ENCODE measurements at places on chromosomes 11 and 22. TPM values are rescaled to one million over a fixed set of nuclear protein-coding genes. Genes with fewer than 3 reads are reported as not detected.

ZNF214 gene
- 0.37 TPM for total RNA-seq

CENPM gene
- 28.6 TPM for total RNA-seq

CASP12 gene
- not detected for total RNA-seq

MOV10L1 gene
- total RNA-seq, result 0.07 TPM

SHISAL1 gene
- total RNA-seq, result 0.63 TPM

TNNT3 gene
- total RNA-seq, result 0.98 TPM

YAP1 gene
- 81.4 TPM for total RNA-seq

FADS1 gene
- total RNA-seq, result 49.8 TPM

SEC14L6 gene
- not detected for total RNA-seq

FGF3 gene
- total RNA-seq, result not detected

GPR152 gene
- total RNA-seq, result not detected

KRTAP5-1 gene
- total RNA-seq, result not detected

SUSD2 gene
- 1.7 TPM for total RNA-seq

All from airway epithelial cell (primary cell).